ENCODE measurements at places on chromosomes 11 and 22.
A peak's percentile ranks its signal among the peaks of the same experiment; 100 is the strongest.

- no peak for DNase-seq
These were observed 11.1 kb upstream of the OSM start for GRCh38 chr22:30277547-30278344.

DNA sequence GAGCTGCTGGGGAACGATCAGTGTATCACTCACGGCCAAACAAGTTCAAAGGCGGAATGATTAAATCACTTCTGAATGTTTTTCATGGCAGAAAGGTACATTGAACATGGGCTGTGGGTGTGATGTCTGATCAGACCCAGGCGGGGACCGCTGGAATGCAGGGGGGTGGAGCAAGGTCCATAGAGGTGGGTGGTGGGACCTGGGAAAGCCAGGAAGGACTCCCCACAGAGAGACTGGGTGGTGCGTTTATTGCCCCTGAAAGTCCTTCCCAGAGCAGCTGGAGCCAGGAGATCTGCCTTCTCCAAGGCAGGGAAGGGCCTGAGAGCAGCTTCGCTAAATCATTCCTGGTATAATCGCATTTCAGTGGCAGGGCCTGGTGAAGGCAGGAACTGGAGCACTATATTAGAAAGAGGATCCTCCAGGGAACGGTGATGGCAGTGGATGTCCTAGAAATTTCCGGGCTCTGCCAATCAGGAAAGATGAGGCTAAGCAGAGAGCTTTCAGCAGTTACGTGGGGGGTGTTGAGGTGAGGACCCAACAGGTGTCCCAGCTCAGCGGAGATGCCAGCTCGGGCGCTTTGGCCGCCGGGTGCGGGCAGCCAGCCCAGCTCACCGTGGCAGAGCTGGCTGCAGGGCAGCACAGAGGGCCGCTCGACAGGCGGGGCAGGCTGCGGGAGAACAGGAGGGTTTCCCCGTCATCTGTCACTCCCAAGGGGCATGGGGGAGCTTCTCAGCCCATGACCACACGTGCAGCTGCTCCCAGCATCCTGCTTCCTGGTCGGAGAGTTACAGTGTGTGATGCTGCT, 271.7 kb downstream of the CTTN start:
- no peak for DNase-seq

DNA sequence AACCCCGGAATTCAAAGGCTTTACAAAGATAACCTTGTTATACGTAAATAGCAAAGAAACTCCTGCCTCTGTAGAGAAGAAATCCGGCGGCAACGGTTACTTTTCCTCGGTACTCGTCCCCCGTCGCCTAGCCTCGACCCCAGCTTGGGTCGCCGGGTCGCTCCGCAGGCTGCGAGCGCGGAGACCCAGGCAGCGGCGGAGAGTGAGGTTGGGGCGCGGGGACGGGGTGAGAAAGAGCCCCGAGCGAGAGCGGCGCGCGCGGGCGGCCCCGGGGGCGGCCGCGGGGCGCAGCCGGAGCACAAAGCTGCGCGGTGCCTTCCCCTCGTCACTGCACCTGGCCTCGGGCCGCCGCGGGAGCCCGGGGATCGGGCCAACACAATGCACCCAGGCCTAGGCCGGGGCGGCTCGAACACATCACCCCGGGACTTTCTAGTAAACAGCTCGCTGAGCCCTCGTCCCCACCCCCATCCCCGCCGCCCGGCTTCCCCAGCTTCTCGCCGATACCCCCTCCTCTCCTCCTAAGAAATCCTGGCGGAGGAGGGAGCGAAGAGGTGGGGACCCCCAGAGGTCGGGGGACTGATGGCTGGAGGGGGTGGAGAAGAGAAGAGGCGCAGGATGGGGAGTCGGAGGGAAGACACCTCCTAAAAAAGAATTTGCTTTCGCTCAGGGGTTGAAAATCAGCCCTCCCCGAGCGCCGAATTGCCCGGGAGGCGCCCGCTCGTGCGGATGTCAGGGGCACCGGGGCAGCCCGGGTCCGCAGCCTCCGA, 845 bp downstream of the MPPED2 start:
- peak; percentile 56 for DNase-seq

DNA sequence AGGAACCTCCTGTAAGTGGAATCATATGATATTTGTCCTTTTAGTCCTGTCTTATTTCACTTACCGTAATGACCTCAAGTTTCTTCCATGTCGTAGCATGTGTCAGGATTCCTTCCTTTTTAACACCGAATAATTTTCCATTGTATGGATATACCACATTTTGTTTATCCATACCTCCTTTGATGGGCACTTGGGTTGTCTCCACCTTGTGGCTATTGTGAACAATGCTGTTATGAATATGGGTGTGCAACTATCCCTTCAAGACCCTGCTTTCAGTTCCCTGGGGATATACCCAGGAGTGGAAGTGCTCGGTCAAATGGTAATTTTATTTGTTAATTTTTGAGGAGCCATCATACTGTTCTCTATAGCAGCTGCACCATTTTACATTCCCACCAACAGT, 244.9 kb upstream of the BLID start:
- DNase-seq: no peak

DNA sequence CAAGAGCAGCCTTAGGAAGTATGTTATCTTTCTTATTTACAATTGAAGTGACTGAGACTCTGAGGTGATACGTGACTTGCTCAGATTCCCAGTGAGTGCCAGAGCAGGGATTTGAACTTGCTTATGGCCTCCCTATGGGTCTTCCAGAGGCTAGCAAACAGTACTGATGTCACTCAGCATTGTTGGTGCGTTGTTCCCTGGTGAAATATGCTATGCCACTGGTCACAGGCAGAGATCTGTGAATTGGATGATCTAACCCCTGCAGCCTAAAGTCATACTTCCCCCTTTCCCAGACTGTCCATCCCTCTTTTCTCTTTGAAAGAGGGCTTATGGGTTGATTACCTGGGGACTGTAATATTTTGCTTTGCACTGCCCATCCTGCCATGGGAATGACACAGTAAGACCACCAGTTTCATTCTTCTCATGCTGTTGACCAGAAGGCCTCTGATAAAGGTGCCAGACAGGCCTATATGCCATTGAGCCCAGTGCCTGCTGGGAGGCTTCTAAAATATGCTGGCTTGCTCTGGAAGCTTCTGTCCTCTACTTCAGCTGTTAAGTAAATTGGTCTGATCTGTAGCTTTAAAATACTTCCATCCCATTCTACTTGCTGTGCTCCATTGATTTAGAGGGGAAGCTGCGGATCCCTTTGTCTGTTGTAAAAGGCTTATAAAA, 152.2 kb upstream of the E2F8 start:
- DNase-seq: no peak

- peak; percentile 87 for DNase-seq
These were observed 31.2 kb downstream of the PDE2A start for GRCh38 chr11:72642884-72643522.

- DNase-seq: no peak
These were observed 202.8 kb upstream of the SEZ6L start for GRCh38 chr22:25966448-25966913.

DNA sequence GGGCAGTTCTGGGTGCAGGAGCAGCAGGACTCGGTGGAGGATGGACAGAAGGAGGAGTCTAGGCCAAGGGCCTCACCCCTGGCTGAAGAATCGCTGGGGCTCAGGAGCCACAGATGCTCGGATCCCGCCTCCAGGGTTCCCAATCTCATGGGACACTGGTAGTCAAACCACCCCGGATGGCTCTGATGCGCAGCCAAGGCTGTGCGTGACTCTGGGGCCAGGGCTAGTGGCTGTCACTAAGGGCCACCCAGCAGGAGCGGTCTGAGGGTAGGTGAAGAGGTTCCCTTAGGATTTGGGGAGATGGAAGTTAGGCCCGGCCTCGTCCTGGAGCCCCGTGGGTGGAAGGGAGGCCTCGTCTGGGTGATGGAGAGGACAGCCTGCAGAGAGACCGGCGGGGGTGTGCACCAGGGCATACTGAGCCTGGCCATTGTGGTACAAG, 300.6 kb downstream of the TBC1D22A start:
- no peak for DNase-seq

GRCh38 chr22:46542011-46542985, 4.9 kb upstream of the CELSR1 start:
- DNase-seq: peak; percentile 97

- no peak for DNase-seq
These were observed 3.9 kb upstream of the OR4C6 start for GRCh38 chr11:55658031-55658573.

DNA sequence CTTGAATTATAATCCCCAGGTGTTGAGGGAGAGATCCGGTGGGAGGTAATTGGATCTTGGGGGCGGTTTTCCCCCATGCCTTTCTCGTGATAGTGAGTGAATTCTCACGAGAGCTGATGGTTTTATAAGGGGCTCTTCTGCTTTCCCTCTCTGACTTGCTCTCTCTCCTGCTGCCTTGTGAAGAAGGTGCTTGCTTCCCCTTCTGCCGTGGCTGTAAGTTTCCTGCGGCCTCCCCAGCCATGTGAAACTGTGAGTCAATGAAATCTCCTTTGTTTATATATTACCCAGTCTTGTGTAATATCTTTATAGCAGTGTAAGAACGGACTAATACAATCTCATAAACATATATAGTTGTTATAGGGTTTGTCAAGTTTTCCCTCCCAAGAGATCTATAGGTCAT, 32.8 kb downstream of the KCNE3 start:
- DNase-seq: no peak

GRCh38 chr11:71452199-71453036, 585 bp upstream of the NADSYN1 start:
- no peak for DNase-seq
